ENCODE measurements at places on chromosomes 5 and 9. TPM values are rescaled to one million over a fixed set of nuclear protein-coding genes. Genes with fewer than 3 reads are reported as not detected.

GRCh38 chr5:32297181-32298058 is 15.3 kb downstream of the MTMR12 start:
- H3K27ac ChIP-seq: no peak overlapping the region
- H3K4me3 ChIP-seq: no peak overlapping the region
- peak; percentile 43 for DNase-seq
- H3K4me1 ChIP-seq: peaks cover 7% of the 10 kb centered on the region
- no peaks in the 10 kb centered on the region for H3K27me3 ChIP-seq

GRCh38 chr9:117182046-117182445 is 232.8 kb downstream of the ASTN2 start:
- H3K36me3 ChIP-seq: no peaks in the 10 kb centered on the region
- no peak for DNase-seq
- H3K27ac ChIP-seq: no peak overlapping the region
- H3K4me1 ChIP-seq: no peaks in the 10 kb centered on the region
- H3K4me3 ChIP-seq: no peak overlapping the region

- H3K4me3 ChIP-seq: no peak overlapping the region
- H3K4me1 ChIP-seq: peaks cover 4% of the 10 kb centered on the region
- H3K27ac ChIP-seq: no peak overlapping the region
- no peaks in the 10 kb centered on the region for H3K36me3 ChIP-seq
- H3K27me3 ChIP-seq: no peaks in the 10 kb centered on the region
Measured at GRCh38 chr5:82169892-82170291, 108.3 kb downstream of the RPS23 start.

DNA sequence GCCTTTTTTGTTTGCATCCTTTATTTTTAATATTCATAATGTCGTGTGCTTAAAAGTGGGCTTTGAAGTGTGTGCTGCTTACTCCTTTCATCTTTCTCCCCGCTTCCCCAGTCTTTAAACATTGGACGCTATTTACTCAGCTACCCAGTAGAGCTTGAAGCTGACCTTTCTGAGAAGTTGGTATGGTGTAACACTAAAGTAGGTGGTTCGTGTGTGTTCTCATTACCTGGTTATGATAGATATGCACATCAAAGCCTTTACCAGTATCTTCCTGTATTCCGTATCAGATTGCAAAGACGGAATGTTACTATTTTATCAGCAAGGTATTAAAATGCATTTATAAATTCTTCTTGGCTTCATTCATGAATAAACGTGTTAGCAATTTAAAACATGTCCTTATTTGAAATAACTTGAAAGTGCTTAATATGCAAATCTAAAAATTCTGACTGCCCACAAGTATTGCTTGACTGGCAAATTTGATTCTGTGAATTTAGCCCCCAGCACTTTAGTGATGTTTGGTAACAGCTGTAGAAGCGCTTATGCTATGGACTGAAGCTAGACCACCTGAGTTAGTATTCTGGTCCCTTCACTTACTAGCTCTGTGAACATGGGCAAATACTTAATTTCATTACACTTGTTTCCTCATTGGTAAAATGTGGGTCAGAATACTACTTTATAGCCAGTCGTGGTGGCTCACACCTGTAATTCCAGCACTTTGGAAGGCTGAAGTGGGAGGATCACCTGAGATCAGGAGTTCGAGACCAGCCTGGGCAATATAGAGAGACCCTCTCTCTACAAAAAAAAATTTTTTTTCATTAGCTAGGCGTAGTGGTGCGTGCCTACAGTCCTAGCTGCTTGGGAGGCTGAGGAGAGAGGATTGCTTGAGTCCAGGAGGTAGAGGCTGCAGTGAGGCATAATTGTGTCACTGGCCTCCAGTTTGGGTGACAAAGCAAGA is 1.7 kb downstream of the RRAGA start:
- H3K36me3 ChIP-seq: no peaks in the 10 kb centered on the region
- H3K4me1 ChIP-seq: peaks cover 16% of the 10 kb centered on the region
- no peak overlapping the region for H3K27ac ChIP-seq

DNA sequence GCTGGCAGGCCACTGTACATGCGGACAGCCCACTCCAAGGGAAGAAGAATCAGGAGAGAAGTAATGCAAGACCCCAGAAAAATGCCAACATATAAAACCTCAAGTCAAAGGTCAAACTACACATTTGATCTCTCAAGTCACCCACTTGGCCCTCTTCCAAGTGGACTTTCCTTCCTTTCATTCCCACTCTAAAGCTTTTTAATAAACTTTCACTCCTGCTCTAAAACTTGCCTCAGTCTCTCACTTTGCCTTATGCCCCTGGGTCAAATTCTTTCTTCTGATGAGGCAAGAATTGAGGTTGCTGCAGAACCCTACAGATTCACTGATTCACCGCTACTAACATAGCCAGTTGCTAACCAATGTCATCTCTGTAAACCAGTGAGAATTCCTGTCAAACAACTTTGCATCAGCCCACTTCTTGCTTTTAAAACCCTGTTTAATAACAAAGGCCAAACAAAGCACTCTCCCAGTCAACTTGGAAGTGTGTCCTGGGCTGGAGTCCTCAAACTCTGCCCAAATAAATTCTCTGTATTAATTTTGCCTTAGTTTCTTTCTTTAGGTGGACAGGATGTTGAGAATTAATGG is 6.9 kb upstream of the ATP6V1G1 start:
- no peak overlapping the region for H3K27ac ChIP-seq
- no peaks in the 10 kb centered on the region for H3K27me3 ChIP-seq
- DNase-seq: no peak
- H3K4me3 ChIP-seq: no peak overlapping the region

- H3K27me3 ChIP-seq: no peaks in the 10 kb centered on the region
- no peaks in the 10 kb centered on the region for H3K4me1 ChIP-seq
- H3K36me3 ChIP-seq: no peaks in the 10 kb centered on the region
- H3K4me3 ChIP-seq: no peak overlapping the region
- no peak overlapping the region for H3K27ac ChIP-seq
Measured at GRCh38 chr5:119396030-119396664, 40.3 kb downstream of the TNFAIP8 start.

DNA sequence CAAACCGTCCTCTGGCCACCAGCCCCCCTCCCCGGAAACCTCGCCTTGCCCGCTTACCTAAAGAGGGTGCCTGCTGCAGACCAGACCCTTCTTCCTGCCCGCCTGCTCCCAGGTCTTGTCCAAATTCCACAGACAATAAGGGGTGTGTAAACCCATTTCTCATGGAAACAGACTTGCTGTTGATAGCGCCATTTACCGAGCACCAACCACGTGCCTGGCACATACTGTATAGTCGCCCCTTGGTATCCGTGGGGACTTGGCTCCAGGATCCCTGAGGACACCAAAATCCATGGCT is 25.1 kb downstream of the CDHR2 start:
- no peaks in the 10 kb centered on the region for H3K27me3 ChIP-seq
- DNase-seq: no peak
- H3K27ac ChIP-seq: no peak overlapping the region
- no peaks in the 10 kb centered on the region for H3K4me1 ChIP-seq
- H3K4me3 ChIP-seq: no peak overlapping the region

- H3K4me1 ChIP-seq: no peaks in the 10 kb centered on the region
- DNase-seq: no peak
- H3K27ac ChIP-seq: no peak overlapping the region
- no peaks in the 10 kb centered on the region for H3K36me3 ChIP-seq
- H3K27me3 ChIP-seq: no peaks in the 10 kb centered on the region
Measured at GRCh38 chr5:175599210-175599609, 58.7 kb upstream of the HRH2 start.

DNA sequence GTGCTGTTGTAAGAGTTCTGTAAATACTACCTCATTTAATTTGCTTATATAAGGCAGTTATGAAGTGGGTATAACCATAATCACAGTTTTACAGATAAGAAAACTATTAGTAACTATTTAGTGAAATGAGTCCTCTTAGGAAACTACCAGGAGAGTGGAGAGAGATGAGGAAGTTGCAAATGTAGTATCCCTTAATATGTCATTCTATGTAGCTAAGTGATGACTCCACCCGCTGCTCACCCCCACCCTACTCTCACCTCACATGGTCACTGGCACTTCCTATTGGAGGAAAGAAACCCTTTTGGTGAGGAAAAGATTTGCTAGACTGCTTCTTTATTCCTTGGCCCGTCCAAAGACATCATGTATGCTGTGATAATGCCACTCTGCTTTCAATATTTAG is 241.8 kb upstream of the SLC24A2 start:
- H3K27me3 ChIP-seq: no peaks in the 10 kb centered on the region
- no peak for DNase-seq
- H3K27ac ChIP-seq: no peak overlapping the region
- no peaks in the 10 kb centered on the region for H3K4me1 ChIP-seq

- H3K4me1 ChIP-seq: no peaks in the 10 kb centered on the region
- no peak overlapping the region for H3K4me3 ChIP-seq
- no peaks in the 10 kb centered on the region for H3K27me3 ChIP-seq
Measured at GRCh38 chr9:131608493-131609037, 63.2 kb downstream of the PRRT1B start.

DNA sequence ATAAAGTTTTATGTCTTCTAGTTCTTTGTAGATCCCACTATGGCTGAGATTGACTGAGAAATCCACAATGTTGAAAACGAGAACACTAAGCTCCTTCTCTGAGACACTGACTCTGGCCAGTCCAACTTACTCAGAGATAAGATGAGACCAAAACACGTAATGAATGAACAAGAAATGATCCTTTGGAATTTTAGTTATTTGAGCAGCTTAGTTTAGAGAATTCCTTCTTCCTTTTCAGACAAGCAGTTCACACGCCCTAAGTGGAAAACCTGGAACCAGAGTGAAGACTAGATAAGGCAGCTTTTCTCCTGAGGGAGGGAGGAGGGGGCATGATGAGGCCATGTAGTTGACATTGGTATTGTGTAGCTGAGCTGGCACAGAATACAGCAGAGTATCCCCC is 139.6 kb downstream of the GABRB2 start:
- no peaks in the 10 kb centered on the region for H3K27me3 ChIP-seq
- H3K36me3 ChIP-seq: no peaks in the 10 kb centered on the region
- no peak for DNase-seq
- H3K4me3 ChIP-seq: no peak overlapping the region
- no peak overlapping the region for H3K27ac ChIP-seq
- H3K4me1 ChIP-seq: no peaks in the 10 kb centered on the region

GRCh38 chr9:215631-216155 is 1.0 kb downstream of the DOCK8 start:
- H3K27me3 ChIP-seq: no peaks in the 10 kb centered on the region
- no peaks in the 10 kb centered on the region for H3K4me1 ChIP-seq
- no peak for DNase-seq
- peak overlapping the region; percentile 53 for H3K27ac ChIP-seq
- H3K36me3 ChIP-seq: no peaks in the 10 kb centered on the region

GRCh38 chr9:92140754-92141143 is 25.5 kb upstream of the SPTLC1 start:
- peaks cover 12% of the 10 kb centered on the region for H3K27me3 ChIP-seq
- peaks cover 5% of the 10 kb centered on the region for H3K4me1 ChIP-seq
- H3K4me3 ChIP-seq: peak overlapping the region; percentile 33
- H3K27ac ChIP-seq: no peak overlapping the region
- no peak for DNase-seq

DNA sequence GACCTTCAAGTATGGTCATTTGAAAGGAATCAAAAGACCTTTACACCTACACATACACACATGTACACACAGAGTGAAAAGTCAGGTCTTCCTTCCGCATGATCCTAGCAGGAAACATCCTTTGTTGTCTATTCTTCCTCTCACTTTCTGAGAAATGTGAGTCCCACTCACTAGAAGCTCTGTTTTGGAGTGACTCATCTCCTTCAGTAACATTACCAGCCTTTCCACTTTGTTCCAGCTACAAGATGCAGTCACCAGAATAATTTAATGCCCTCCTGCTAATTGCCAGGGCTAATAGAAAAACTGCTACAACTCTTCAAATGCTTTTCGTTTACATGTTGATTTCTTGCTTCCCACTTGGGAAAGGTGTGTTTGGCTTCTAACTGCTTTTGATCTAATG is 417.3 kb downstream of the RASEF start:
- H3K36me3 ChIP-seq: no peaks in the 10 kb centered on the region
- H3K4me3 ChIP-seq: no peak overlapping the region
- no peak overlapping the region for H3K27ac ChIP-seq
- no peaks in the 10 kb centered on the region for H3K4me1 ChIP-seq
- DNase-seq: no peak

DNA sequence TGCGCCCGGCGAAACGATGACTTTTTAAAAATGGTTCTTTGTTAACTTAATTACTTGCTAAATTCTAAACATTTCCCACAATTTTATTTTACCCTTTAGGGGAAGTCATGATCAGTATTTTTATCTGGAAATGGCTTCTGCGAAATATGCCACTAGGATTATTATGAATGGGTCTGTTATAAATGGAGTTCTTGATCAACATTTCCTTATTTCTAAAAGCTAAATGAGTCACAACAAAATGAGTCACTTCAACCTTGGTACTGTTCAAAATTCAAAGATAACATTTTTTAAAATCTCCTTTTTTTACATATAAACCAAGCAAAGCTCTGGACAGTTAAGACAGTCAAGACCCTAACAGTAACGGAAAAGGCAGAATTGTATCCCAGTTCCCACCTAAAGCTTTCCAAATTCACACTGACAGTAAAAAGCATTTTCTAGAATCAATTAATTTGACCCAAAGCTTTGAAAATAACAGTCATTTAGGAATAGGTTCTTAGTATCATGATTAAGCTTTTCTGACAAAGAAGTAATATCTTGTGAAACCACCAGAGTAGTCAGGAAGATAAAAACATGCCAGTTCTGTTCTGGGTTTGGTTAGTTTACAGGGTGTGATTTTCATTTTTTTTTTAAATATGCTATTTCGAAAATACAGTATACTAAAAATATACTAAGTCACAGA is 81.7 kb downstream of the LHFPL2 start:
- H3K4me1 ChIP-seq: no peaks in the 10 kb centered on the region
- DNase-seq: no peak
- no peak overlapping the region for H3K4me3 ChIP-seq
- no peaks in the 10 kb centered on the region for H3K27me3 ChIP-seq
- no peaks in the 10 kb centered on the region for H3K36me3 ChIP-seq
- no peak overlapping the region for H3K27ac ChIP-seq

GRCh38 chr9:35333551-35333950 is 156.4 kb upstream of the RUSC2 start:
- no peaks in the 10 kb centered on the region for H3K27me3 ChIP-seq
- no peak overlapping the region for H3K4me3 ChIP-seq
- H3K27ac ChIP-seq: no peak overlapping the region
- no peak for DNase-seq

- DNase-seq: peak; percentile 53
- H3K4me3 ChIP-seq: peak overlapping the region; percentile 83
- no peaks in the 10 kb centered on the region for H3K36me3 ChIP-seq
- no peaks in the 10 kb centered on the region for H3K4me1 ChIP-seq
- no peaks in the 10 kb centered on the region for H3K27me3 ChIP-seq
Measured at GRCh38 chr5:76402251-76402885, 717 bp upstream of the IQGAP2 start.

FLT4 gene
- 3.3 TPM for total RNA-seq

HSPB3 gene
- not detected for total RNA-seq

STOM gene
- total RNA-seq: 110 TPM

ARL14EPL gene
- total RNA-seq: not detected

PFN3 gene
- not detected for total RNA-seq

KCNV2 gene
- total RNA-seq: not detected

RNF208 gene
- 9.3 TPM for total RNA-seq

BTNL3 gene
- total RNA-seq: 71.1 TPM

Measured in colonic mucosa (tissue), 4 donors.